ENCODE measurements at places on chromosomes 3 and 15.

GRCh38 chr3:136141891-136142290, 54.2 kb downstream of the MSL2 start:
- no peak for DNase-seq

- no peak for DNase-seq
These were observed 17.1 kb downstream of the RTP4 start for GRCh38 chr3:187385296-187385695.

DNA sequence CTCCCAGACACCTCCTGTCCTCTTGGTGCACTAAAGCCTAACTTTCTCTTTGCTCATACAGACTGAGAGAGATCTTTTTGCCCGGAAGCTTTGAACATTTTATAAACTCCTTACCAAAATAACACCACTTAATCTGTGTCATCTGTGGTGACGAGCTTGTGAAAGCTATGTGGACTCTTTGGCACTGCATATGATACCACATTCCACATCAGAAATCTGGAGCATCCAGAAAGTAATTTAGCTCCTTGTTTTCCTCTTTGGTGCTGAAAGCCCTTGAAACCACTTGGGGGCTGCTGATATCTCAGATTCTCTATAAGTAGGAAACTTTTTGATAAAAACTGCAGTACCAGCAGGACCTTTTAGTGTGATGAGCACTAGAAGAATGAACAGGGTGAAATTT, 128.3 kb downstream of the ALCAM start:
- no peak for DNase-seq

DNA sequence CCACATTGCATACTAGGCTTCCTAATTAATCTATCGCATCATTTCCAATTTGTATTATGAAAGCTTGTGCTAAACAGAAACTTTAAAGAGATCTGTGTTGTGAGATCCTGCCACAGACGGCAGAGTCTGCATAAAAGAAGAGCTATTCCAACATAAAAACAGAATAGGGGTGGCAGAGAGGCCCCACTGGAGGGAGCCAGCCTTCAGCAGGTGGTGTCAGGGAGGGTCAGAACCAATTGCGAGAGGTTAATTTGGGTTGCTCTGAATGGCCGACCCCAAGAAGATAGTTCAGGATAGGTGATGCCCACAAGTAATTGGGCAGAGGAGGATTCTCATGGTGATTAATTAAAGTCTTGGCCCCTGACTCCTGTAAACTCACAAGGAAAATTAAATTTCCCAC, 74.8 kb downstream of the DCLK3 start:
- no peak for DNase-seq

- DNase-seq, result no peak
These were observed 119.0 kb downstream of the XXYLT1 start for GRCh38 chr3:195151866-195152541.

Measured in naive thymus-derived CD4-positive, alpha-beta T cell (primary cell).